OCI-M1 (cell line): ENCODE measurements at places on chromosomes 16 and 17.

- DNase-seq = no peak
Measured at GRCh38 chr17:75588596-75589011, 1.0 kb downstream of the MYO15B start.

DNA sequence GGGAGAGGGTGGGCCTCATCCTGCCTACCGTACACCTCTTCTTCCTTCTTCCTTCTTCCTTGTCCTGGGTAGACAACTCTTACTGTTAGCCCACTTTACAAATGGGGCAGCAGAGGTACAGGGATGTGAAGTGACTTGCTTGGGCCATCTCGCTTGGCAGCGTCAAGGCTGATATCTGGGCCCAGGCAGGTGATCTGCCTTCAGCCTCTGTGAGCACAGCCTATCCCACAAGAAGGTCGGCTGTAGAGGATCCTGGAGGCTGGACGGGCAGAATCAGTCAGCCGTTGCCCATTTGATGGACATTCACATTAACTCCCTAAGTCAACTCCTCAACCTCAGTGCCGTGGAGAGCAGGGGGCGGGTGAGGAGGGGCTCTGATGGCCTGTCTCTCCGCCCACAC lies 317.3 kb downstream of the CPPED1 start:
- no peak for DNase-seq

GRCh38 chr17:52159246-52160135 lies 977 bp upstream of the CA10 start:
- DNase-seq = no peak

DNA sequence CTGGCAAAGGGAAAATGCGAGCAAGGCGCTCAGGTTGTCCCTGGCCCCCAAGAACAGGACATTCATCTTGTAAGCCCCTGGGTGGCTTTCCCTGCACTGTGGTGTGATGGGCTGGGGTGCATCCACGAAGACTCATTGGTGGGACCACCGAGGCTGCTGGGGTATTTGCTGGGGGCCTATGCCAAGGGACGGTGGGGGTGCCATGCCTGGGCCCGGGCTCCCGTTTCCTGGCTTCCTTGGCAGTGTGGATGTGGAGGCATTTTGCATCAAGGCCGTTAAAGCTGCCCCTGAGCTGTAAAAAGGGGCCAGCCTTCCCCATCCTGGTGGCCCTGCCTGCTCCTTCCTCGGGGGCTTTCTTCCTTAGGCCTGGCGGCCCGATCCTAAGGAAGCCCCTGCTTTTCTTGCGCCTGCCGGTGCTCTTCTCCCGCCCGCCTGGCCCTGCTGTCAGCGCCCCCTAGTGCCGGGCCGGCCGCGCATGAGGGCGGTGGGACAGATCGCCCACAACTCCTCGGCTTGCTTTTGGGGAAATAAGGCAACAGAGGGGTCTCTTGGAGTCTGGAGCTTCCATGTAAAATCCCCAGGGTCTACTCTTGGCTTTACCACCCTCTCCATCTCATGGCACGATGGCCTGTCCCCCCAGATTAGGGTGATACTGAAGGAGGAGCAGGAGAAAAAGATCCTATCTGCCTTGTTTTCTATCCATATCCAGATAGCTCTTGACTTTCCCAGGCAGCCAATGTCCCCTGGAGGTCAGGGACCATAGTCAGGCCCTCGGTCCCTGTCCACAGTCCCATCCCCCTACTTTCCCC lies 9.8 kb upstream of the TBX2 start:
- DNase-seq = peak; percentile 59

- peak; percentile 85 for DNase-seq
Measured at GRCh38 chr17:64984851-64985521, 65.7 kb upstream of the LRRC37A3 start.

DNA sequence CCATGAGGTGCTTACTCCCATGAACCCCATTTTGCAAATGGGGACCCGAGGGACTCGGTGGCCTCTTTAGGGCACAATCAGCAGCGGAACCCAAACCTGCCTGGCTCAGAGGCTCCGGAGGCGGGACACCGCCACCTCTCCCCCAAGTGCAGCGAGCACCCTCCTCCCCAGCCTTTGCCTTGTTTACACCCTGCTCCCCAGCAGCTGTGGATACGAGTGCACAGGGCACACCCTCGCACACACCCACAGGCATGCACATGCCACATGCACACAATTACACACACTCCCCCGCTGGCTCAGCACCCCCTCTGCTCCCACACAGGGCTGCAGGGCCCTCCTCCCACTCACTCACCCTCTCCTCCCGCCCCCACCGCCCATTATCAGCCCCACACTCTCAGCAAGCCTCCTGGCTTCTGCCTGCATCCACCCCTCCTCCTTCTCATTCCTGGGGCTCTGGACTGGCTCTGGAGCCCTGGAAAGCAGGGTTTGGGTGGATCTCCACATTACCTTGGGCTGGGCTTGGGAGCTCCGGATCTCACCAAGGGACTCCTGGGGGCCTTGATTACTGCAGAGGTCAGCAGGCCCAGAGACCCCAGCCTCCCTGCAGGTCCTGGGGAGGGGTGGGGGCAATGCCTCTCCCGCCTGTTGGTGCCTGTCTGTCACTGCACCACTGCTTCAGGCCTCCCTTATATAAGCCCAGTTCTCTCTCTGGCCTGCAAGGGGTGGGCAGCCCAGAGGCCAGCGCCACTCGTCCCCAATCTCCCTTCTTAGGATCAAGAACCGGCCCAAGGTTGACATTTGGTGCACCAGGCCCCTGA lies 6.4 kb downstream of the PDK2 start:
- DNase-seq = peak; percentile 26

DNA sequence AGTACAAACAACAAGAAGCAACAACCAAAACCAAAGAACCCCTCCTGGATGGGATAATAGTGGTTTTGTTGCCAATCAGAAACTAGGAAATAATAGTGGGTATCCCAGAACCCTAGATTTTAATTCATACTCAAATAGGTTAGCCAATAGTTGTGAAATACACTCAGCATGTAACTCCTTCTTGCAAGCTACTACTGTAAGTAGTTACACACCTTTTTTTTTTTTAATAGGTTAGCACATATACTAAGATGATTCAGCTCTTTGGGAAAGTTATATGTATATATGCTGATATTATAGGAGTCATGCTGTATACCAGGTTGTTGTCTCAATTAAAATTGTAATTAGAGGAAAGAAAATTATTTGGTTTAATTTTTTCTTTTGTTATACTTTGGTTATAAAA lies 92.5 kb upstream of the HAS3 start:
- no peak for DNase-seq

GRCh38 chr16:66378741-66379570 lies 12.5 kb downstream of the CDH5 start:
- DNase-seq = no peak

DNA sequence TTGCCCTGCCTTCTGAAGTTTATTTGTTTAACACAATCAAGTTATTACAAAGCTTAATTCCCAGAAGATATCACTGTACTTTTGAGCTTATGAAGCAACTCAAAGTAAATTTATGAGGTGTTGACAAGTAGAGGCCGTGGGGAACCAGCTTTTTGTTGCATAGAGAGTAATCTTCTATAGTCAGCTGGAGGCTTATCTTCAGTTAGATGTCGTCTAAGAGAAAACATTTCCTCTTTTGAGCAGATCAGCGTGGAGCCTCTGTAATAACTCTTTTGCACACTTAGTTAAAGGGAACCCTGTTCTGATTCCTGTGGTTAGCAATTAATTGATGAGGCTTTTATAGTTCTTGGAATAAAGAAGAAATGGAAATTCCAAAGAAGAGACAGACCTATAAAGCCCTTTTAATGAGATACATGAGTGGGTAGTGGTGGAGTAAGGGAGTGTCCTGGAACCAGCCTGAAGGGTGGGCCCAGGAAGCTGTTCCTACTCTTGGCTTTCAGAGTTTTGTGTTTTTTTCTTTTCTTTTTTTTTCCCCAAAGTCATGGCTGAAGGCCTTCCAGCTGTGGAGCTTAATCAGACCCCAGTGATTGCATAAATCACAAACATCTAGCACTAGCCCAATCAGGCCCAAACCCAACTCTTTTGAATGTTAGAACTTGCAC lies 28.9 kb upstream of the MAP3K14 start:
- DNase-seq = peak; percentile 98

DNA sequence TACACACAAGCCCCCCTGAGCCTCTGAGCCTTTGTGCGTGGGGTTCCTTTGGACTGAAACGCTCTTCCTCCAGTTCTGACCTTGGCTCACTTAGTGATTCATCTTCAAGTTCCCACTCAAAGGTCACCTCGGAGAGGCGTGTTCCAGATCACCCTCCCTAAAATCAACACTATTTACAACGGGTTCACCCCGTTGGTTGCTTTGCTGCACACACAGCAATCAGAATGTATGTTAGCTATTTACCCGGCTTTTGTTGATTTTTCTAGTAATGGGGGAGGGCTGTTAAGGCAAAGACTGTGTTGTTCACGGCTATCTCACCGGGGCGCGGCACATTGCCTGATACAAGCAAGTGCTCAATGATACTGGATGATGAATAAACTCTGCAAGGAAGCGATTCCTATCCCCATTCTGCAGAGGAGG lies 977 bp downstream of the NAGPA start:
- DNase-seq = no peak

- no peak for DNase-seq
Measured at GRCh38 chr17:1958134-1958881, 66.8 kb downstream of the RTN4RL1 start.

GRCh38 chr17:1031711-1032110 lies 34.8 kb downstream of the TIMM22 start:
- no peak for DNase-seq

GRCh38 chr16:59697236-59697635 lies 963.1 kb upstream of the GOT2 start:
- DNase-seq = no peak

DNA sequence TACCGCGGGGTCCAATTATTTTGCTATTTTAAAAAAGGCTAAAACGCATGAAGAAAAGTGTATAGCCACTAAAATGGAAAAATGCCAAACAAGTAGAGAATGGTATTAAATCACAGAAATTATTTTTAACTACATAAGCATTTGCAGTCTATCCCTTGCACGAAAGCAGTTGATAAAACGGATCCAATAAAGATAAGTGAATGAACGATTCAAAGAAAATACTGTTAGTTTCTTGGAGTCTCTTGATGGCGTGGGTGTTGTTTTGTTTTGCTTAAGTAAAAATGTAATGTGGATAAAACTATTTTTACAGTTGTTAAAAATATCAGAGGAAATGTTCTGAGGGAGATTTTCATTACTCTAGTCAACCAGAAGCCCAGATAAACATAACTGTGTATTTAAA lies 9.3 kb downstream of the HS3ST3A1 start:
- peak; percentile 46 for DNase-seq

GRCh38 chr17:49106321-49107210 lies 26.0 kb upstream of the B4GALNT2 start:
- peak; percentile 21 for DNase-seq

DNA sequence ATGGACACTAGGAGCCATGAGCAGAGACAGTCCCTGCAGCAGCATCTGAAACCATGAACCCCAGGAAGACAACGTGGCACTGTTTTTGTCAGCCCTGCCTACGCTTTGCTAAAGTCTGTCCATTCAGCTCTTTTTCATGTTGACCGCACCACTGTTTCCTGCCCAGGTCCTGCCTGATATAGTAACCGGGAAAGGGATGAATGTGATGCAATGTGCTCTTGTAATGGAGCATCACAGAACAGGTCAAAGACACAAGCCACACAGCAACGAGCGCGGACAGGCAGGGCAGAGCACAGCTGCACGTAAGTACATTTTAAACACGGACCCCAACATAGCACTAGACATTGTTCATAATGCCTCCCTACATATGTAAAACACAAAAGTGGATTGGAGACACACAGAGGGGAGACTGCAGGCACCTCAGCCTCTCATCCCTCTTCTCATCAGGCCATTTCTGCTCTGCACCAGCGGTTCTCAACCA lies 16.9 kb upstream of the TNFRSF13B start:
- no peak for DNase-seq

DNA sequence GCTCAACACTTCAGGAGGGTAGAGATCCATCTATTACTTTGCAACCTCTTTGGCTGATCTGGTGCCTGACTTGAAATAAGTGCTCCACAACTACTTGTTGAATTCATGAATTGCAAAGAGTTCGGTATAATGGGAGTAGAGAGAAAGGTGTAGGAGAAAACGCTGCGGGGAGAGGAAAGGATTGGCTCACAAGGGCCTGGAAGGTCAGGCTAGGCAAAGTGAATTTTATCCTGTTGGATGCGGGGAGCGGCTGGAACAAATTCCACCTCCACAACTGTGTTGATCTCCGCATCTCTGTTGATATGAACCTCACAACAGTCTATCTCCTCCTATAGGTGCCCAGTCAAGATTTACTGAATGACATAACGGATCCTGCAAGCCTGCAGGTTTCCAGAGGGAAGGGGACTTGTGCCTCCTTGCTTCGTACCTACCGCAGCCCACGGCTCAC lies 684 bp downstream of the SLX4 start:
- peak; percentile 58 for DNase-seq
